ENCODE measurements at places on chromosomes 6 and 20.
A peak's percentile ranks its signal among the peaks of the same experiment; 100 is the strongest.

DNA sequence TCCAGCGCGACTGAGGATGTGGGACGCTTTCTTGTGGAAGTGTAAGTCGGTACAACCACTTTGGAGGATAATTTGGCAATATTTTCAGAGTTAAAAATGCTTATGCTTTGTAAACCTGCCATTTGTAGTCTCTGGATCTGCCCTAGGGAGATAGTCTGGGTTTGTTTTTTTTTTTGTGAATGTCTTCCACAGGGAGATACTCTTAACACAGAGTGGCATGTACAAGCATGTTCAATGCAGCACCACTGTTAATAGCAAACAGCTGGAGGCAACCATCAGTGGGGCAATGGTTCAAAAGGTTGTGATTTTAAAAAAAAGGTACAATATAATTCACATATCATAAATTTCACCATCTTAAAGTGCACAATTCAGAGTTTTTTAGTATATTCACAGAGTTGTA, 22.4 kb downstream of the SLC9A8 start:
- no peaks in the 10 kb centered on the region for H3K4me1 ChIP-seq
- no peak overlapping the region for H3K4me3 ChIP-seq
- H3K27ac ChIP-seq: no peak overlapping the region
- no peak for DNase-seq

DNA sequence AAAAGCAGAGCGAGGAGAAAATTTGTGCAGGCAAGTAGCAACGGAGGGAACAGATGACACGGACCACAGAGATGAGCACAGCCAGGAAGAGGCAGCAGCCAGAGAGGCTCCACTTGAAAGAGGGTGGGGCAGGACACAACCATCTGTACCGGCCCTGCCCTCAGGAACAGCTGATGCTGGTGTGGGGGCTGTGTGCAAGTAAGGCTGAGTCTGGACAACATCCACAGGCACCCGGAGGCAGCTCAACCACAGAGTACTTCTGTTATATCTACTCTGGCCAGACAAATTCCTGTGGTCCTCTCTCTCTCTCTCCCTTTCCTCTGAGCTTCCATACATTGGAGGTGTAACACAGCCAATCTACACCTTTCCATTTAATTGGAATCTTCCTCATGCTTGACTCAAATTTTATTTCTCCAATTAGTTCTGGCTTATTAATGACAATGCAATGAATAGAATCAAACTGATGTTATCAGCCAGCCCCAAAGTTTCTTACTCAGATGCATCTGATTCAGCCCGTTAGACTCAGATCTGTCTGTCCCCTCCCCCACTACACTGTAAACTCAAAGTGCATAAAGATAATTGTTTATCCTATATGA, 24.9 kb downstream of the KIF13A start:
- H3K36me3 ChIP-seq: no peaks in the 10 kb centered on the region
- no peak overlapping the region for H3K4me3 ChIP-seq
- no peaks in the 10 kb centered on the region for H3K4me1 ChIP-seq
- peaks cover 8% of the 10 kb centered on the region for H3K27me3 ChIP-seq
- H3K27ac ChIP-seq: no peak overlapping the region
- DNase-seq: no peak

DNA sequence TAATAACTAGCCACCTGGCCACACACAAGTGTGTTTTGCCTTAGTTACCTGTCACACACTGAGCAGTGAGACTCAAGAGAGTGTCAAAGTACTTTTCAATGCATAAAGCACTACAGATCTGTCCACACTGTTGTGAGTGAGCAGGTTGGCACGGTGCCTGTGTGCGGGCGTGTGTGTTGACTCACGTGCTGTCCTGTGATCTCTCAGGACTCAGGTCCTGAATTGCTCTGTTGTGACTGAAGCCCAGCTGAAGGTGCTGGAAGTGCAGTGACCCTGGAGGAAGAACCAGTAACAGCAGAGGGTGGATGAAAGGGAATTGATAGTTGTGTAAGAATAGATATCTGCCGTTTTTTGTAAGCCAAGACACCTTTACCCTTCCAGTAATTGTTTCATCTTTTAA, 18.3 kb downstream of the SLC16A10 start:
- no peak for DNase-seq
- H3K27ac ChIP-seq: no peak overlapping the region
- H3K27me3 ChIP-seq: no peaks in the 10 kb centered on the region
- peaks cover 10% of the 10 kb centered on the region for H3K36me3 ChIP-seq
- H3K4me1 ChIP-seq: peaks cover 4% of the 10 kb centered on the region

DNA sequence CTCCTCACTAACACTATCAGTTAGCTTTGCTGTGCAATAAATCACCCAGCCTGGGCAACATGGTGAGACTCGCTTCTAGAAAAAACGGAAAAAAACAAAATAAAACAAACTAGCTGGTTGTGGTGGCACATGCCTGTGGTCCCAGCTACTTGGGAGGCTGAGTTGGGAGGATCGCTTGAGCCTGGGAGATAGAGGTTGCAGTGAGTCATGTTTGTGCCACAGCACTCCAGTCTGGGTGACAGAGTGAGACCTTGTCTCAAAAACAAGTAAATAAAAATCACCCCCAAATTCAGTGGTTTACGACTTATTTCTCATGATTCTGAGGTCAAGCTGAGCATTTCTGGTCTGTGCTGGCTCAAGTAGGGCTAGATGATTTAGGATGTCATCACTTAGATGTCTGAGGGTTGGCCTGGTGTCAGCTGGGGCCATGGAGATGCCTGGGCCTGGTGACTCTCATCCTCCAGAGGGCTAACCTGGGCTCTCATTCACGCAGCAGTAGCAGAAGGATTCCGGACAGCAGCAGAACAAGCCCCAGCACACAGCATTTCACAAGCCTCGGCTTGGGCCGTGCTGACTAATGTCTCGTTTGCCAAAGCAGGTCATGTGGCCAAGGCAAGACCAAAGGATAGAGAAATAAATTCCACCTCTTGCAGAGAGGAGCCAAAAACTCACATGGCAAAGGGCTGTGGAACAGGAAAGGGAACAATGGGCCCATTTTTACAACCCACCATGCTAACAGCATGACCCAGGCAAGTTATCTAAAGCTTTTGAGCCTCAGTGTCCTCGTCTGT, 32.5 kb downstream of the MGME1 start:
- peaks cover 2% of the 10 kb centered on the region for H3K27me3 ChIP-seq
- peaks cover 7% of the 10 kb centered on the region for H3K4me1 ChIP-seq
- no peak overlapping the region for H3K4me3 ChIP-seq
- no peak for DNase-seq

DNA sequence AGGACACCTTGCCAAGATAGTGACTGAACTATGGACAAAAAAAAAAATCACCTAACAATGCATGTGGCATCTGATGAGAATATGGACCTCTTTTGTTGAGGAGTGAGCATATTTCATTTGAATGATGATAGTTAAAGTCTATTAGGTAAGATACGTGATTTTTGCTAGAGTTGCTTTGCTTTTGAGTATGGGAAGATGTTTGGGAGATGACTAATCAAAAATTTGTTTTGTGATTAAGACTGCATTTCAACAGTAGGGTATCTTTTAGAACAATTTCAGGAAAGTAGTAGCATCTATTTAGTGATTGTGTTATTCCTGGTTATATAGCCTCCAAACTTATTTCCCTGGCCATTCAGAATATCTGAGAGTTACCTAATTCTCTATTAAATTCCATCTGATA, 878.6 kb upstream of the CITED2 start:
- no peaks in the 10 kb centered on the region for H3K36me3 ChIP-seq
- no peak for DNase-seq
- H3K4me1 ChIP-seq: no peaks in the 10 kb centered on the region
- H3K27me3 ChIP-seq: no peaks in the 10 kb centered on the region
- no peak overlapping the region for H3K4me3 ChIP-seq

DNA sequence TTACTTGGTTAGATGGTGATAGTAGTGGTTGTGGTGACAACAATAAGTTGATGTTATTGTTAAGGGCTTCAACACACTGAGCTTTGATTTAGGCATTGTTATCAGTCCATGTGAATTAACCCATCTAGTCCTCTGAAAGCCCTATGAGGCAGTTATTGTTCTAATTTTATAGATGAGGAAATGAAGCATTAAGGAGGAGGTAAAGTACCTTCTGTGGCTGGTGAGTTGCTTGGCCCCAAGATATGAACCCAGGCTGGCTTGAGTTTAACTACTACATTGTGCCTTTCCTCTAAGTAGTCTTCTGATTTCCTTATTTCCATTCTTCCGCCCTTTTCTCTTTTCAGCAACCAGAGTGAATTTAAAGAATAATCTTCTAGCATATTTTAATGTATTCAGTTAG, 81.7 kb downstream of the QKI start:
- no peak for DNase-seq
- peaks cover 2% of the 10 kb centered on the region for H3K36me3 ChIP-seq
- H3K4me1 ChIP-seq: no peaks in the 10 kb centered on the region
- H3K4me3 ChIP-seq: no peak overlapping the region
- H3K27me3 ChIP-seq: no peaks in the 10 kb centered on the region
- H3K27ac ChIP-seq: no peak overlapping the region

- no peaks in the 10 kb centered on the region for H3K27me3 ChIP-seq
- no peak for DNase-seq
- H3K4me1 ChIP-seq: peaks cover 8% of the 10 kb centered on the region
- H3K4me3 ChIP-seq: no peak overlapping the region
- H3K27ac ChIP-seq: no peak overlapping the region
Measured at GRCh38 chr6:35905841-35906498, 14.9 kb downstream of the SRPK1 start.

- no peak overlapping the region for H3K4me3 ChIP-seq
- DNase-seq: peak; percentile 22
- H3K27me3 ChIP-seq: peaks cover 13% of the 10 kb centered on the region
- peaks cover 21% of the 10 kb centered on the region for H3K4me1 ChIP-seq
- no peak overlapping the region for H3K27ac ChIP-seq
Measured at GRCh38 chr6:29763491-29764289, 40.5 kb downstream of the HLA-F start.

GRCh38 chr6:93293872-93294271, 125.5 kb downstream of the EPHA7 start:
- no peaks in the 10 kb centered on the region for H3K27me3 ChIP-seq
- no peak for DNase-seq
- H3K4me3 ChIP-seq: no peak overlapping the region
- H3K36me3 ChIP-seq: no peaks in the 10 kb centered on the region
- no peaks in the 10 kb centered on the region for H3K4me1 ChIP-seq

DNA sequence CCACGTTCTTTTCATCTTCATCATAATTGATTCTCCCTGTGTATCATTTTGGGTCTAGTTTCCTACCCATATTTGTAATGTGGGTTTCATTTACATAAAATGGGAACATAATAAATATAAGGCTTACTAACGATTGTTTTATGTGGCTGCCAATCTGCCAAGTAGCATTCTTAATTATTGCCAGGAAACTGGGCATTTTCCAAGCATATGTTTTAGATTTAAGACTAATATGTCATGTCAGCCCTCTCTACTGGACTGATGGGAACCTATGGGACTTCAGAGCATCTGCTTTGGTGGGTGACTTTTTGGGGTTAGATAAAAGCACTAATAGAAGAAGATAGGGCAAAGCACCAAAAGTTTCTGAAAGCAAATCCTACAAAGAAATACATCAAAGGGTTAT, 157.5 kb downstream of the TBX18 start:
- no peaks in the 10 kb centered on the region for H3K36me3 ChIP-seq
- no peaks in the 10 kb centered on the region for H3K4me1 ChIP-seq
- H3K27me3 ChIP-seq: no peaks in the 10 kb centered on the region
- no peak overlapping the region for H3K4me3 ChIP-seq

DNA sequence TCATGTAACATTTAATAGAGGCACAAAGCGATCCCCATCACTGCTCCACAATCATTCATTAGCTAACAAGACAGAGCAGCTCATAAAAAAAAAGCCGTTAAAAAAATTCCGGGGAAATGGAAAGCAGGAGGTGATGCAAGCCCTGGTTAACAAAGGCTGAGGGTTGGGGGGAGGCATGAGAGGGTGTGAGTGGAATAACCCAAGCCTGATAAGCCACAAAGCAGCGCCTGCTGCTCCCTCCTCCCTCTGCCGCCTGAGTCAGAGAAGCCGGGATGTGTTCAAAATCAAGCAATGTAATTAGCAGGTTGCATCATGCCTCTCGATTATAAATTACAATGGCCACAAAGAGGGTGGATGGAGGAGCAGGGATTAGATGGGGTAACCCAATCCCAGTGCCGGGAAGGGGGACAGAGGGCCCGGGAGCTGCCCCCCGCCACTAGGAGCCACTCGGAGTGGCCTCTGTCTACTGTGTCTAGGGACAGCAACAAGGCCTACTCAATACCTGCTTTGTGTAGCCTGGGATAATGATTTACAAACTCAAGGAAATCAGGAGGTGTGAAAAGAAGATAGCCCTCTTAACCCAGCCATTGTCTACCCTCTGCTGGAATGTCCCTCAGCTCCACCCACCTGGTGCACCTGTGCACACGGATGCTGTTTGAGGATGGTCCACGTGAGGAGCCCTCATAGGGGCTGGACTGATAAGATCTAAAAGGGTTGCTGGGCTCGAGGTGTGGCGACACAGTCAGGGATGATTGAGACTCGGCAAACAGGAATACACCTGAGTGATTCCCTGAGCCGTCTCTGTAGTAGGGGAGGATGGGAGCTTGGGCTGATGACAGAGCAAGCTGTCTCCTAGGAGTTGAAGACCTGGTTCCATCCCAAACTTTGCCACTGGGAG, 156.9 kb downstream of the VEGFA start:
- peaks cover 3% of the 10 kb centered on the region for H3K27me3 ChIP-seq
- DNase-seq: no peak

DNA sequence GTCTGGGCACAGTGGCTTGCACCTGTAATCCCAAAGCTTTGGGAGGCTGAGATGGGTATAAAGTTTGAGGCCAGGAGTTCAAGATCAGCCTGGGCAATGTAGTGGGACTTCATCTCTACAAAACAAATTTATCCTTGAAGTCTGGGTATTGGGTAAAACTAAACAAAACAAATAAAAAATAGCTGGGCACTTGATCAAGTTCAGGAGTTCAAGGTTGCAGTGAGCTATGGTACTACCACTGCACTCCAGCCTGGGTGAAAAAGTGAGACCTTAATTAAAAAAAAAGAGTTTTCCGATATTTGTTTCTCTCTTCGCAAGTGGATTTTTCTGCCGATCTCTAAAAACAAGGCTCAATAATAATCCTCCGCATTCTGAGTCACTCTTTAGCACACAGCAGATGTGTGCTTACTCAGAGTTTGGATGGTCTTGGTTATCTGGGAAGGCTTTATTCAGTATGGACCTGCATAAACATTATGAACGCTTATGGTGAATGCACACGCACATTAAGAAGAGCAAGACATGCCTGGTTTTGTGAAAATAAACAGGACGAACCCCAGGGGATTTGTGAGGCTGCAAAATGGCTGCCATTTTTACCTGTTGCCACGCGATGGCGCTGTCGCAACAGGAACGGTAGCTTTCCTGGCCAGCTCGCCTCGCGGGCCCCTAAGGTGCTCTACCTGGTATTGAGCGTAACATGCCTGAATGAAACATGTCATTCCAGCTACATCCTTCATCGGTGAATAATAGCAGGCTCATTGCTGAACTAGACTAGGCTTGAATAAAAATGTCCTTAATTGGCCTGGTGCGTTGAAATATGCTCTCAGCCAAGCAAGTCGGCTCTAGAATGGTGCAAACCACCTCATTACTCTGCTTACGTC, 6.0 kb downstream of the OPN5 start:
- H3K4me3 ChIP-seq: no peak overlapping the region
- H3K4me1 ChIP-seq: peaks cover 3% of the 10 kb centered on the region
- H3K27me3 ChIP-seq: peaks cover 40% of the 10 kb centered on the region

All from activated CD8-positive, alpha-beta T cell treated with anti-CD3 and anti-CD28 coated beads, Interleukin-2, amount 10 ng/mL, durations not matched to agents 7 days and 5 days (primary cell).